ENCODE measurements at places on chromosomes 3 and 15.

DNA sequence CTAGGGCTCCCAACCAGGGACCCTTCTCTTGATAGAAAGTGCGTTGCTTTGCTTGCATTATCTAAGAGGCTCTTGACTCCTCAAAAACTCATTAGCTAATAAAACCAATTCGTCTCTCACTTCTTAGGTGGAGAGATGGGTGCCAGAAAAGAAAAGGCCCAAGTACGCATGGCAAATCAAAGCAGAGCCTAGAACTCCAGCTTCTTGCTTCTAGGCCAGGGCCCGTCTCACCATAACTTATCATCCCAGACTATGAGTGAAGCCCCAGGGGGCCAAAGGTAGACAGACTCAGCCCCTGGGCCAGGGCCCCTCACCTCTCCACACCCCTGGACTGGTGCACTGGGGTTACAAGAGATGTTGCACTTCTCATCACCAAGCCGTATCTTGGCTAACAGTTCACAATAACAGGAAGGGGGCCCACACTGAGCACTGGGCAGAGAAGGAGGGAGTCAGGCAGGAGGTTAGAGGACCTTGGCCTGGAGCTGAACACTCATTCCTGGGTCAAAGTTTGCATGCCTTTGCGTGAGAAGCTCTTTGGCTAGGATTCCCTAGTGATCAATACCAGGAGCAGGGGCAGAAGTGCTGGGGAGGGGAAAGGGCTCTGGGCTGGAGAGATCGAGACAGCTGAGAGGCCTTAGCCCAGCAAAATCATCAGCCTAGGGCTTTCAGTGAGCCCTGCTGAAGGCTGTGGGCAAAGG is 5.4 kb upstream of the CYP1A1 start:
- DNase-seq: no peak

GRCh38 chr3:177626045-177626444 is 428.8 kb upstream of the TBL1XR1 start:
- no peak for DNase-seq

- peak; percentile 23 for DNase-seq
Measured at GRCh38 chr15:65869954-65870871, 922 bp downstream of the RAB11A start.

DNA sequence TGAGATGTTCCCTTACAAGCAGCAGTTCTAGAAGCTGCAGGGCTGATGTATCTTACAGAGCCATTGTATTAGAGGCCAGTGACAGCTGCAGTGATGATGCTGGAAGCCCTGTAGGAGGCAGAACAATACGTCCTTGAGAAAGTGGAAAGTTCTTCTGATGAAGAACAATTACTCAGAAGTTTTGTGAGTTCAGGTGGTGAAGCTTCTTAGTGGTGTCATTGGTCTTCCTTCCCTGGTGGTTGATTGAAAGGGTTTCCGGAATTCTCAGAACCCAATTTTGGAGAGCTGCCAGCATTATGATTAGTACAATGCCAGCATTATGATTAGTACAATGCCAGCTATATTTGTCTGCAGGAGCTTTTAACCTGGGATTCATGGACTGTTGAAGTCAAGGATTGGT is 356.4 kb downstream of the MFSD1 start:
- no peak for DNase-seq

DNA sequence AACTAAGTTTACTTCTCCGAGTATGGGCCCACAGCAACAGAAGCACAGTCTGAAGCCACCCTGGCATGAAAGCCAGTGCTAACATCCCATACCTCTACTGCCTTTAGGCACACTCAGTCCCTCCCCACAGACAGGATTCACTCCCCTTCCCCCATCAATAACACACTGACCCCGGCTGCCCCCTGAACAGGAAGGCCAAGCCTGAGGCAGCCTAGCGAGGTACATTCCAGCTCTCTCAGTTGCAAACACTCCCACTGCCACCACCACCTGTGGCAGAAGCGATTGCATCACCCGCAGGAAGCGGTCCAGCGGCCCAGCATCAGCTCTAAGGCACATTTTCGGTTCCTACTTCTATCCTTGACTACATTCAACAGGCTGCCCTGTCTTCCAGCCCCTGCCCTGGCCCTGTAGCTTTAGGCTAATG is 7.0 kb upstream of the BMF start:
- peak; percentile 39 for DNase-seq

DNA sequence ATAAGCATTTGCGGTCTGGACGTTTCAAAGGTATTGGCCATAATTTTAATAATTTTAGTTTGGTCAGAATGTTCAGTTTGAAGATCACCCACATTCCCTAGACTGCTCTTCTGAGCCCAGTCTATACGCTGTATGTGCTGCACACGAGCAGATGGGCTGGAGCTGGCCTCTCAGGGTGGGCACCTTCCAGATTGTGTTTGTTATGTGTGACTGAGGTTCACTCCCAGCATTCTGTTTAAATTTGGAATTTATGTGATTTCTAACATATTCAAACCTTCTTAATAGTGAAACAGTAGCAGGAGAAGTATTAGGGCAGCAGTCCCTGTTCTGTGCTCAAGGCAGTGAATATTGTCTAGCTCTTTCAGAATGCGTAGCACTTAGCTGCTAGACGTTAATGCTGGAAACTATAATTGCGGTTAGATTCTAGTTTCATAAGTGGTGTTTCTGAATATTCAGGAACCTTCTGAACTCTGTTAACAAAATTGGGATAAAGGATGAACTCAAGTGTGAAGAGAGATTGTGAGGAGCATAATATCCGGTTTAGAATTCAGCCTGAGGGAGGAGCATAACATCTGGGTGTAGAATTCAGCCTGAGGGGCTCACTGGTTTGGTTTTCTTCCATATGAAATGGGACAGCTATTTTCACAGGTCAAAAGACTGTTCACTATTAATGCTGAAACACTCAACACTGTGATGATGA is 68.6 kb upstream of the RPL35A start:
- no peak for DNase-seq

DNA sequence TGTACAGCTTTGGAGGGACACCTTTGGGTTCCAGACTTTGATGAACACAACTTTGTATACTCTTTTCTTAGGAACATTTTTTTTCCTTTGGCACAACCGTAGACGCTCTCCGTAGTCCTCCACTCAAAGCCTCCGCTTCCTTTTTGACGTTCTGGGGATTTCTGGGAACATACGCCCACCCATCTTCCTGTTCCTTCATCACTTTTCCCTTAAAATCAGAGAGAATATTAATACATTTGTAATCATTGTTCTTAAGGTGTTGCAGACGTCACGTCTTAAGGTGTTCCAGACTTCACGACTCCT is 405 bp upstream of the SPG21 start:
- no peak for DNase-seq

DNA sequence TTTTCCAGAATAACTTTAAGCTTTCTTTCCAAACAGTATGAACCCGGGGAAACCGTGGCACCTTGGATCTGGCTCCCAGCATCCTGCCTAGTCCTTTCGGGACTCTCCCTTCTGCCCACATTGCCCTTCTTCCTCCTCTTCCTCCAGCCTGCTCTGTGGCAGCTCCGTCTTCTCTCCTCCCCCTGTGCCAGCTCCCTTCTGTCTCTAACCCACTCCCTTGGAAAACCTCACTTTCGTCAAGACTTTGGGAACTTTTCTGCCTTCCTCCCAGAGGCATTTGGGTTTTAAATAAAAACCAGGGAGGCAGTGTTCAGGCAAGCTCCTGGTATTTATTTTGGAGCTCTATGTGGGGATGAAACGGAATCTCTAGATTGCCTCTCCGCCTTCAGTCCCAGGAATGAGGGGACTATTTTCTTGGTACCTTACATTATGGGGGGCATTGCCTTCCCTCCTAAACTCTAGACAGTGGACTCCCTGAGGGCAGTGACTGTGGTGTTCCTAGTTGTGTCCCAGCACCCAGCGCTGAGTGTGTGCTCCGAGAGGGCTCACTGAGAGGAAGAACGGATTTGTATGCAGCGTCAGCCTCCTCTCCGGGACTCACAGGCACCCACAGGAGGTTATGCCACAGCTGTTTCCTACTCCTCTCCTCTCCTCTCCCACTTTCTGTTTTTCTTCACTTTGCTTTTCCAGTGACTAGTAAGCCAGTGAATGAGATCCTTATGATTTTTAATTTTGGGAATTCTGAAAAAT is 105.4 kb upstream of the MRPS22 start:
- DNase-seq: no peak

GRCh38 chr15:90184786-90185704 is 16.1 kb upstream of the SEMA4B start:
- DNase-seq: peak; percentile 62

DNA sequence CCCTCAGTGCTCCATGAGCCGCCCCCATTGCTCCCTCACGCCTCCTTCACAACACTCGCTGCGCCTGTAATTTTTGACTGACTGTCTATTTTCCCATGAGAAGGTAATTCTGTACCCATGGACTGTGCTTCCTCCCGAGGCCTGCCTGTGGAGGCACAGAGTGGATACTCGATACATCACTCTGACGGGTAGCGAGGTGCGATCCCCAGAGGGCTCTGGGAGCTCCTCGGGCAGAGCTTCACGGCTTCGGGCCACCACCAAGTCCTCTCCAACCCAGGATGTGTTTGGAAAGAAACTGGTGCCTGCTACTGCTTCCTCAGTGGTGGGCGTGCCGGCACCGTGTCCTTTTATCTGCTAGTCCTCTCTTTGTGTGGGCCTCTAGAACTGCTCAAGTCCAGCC is 108.6 kb upstream of the DLG1 start:
- DNase-seq: no peak

- peak; percentile 53 for DNase-seq
Measured at GRCh38 chr3:46102059-46102779, 74.9 kb upstream of the XCR1 start.

DNA sequence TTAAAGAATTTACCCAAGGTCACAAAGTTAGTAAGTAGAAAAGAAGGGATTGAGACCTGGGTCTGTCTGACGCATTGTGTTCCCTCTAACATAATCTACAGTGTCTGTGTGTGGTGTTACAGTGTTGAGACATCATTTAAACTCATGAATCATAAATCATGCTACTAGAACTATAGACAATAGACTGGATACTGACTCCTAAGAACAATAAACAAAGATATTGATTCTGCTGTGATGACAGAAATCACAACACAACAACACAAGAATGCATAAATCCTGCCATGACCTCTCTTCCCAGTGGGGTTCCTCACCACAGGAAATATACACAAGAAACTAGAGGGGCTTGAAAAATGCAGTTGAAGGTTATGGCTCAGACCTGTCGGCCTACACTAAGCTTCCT is 44.3 kb downstream of the TRIM69 start:
- DNase-seq: no peak

DNA sequence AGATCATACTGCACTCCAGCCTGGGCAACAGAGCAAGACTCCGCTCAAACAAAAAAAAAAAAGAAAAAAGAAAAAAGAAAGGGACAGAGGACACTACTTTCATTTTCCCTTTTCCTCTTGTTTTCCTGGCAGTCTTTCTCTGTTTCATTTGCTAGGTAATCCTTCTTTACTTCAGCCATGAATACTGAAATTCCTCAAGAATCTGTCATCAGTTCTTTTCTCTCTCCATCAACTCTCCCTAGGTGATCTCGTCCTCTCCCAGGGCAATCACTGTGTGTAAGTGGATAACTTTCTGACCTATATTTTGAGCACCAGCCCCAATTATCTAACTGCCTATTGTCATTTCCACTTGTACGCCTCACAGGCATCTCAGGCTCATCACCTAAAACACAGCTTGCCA is 51.5 kb downstream of the TTC23 start:
- no peak for DNase-seq

DNA sequence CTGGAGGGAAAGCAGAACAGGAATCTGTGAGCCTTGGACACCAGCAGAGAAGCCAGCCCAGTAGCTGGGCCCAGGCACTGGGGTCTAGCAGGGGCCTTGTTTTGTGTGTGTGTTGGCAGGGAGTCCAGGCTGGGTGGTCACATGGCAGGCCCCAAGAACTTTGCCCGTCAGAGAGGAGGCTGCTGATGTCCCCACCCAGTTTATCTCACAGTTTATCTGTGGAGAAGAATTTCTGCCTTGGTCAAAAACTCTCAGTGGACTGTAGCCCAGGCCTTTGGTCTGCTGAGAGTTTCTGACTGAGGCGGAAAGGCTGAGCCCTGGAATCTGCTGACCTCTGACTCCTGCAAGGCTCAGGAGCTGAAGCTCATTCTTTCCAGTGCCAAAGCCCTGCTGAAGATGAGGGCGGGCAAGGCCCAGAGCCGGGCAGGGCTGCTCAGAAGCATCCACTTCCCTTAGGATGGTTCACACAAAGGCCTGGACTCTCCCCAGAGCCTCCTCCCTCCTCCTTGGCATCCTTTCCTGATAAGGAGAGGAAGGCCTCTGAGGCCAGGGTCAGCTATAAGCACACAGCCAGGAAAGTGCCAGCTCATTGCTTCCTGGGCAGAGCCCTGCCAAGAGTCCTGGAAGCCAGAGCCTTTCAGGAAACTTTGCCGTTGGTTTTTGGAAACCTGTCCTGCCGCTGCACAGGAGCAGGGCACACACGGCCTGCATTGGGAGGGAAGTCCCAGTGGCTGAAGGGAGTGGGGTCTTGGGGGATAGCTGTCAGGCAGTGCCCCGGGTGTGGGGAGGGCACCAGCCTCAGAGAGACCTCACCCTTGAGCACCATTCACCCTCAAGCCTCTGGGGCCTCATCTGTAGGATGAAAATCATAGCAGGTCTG is 37.2 kb upstream of the SLCO2A1 start:
- DNase-seq: no peak

DNA sequence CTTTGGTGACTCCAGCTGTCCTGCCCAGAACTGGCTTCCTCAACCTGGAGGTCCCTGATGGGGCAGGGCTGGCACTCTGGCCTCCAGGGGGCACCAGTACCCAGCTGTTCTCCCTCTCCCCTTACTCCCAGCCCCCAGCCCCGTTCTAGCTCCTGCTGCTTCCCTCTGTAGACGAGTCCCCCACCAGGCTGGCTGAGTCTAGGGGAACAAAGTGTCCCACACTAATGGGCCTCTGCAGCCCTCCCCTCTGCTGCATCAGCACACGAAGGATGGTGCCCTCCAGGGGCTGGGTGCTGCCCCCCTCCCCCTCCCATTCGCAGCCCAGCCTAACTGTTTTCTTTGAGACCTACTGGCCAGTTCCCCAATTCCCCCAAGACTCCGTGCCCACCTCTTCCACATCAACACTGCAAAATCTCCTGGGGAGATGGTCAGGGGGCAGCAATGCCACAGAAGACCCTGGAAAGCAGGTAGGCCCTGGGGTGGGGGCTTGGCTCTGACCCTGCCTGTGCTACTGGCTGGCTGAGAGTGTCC is 4.2 kb downstream of the RHCG start:
- DNase-seq: no peak

DNA sequence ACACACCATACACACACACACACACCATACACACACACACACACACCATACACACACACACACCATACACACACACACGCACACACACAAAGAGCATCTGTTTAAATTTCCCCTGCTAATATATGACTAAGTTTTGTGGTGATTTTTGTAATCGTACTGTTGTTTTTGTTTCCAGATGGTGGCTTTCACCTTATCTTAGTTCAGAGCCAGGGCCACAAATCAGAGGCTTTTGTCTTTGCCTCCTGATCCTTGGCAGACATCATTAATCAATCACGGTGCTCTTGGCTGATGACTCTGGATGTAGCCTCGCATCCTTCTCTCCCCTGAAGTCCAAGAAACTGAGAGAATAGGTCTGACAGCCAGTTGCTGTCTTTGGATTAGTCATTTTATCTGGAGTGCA is 52.1 kb downstream of the EDEM1 start:
- DNase-seq: no peak

- no peak for DNase-seq
Measured at GRCh38 chr15:35850284-35850683, 304.3 kb upstream of the DPH6 start.
